Lung microvascular endothelial cell (primary cell): ENCODE measurements at places on chromosomes 3 and 15.

DNA sequence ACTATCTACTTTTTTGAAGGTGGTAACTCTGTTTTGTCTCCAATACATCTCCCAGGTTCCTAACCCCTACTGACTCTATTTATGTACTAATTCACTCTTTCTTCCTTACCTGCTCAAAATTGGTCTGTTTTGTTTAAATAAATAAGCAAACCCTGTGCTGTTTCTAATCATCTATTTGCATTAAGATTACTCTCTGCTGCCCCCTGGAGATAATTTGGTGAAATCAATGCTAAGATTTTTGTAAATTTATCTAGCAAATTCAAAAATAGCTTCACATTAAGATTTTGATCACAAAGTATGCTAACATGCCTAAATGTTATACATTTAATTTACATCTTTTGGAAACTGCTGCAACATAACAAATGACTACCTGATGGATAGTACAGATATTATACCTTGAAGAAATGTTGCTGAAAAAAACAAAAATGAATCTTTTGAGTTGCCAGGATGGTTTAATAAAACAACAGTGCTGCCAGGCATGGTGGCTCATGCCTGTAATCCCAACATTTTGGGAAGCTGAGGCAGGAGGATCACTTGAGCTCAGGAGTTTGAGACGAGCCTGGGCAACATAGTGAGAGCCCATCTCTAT, 4.4 kb upstream of the CD200R1 start:
- peak; percentile 54 for DNase-seq

DNA sequence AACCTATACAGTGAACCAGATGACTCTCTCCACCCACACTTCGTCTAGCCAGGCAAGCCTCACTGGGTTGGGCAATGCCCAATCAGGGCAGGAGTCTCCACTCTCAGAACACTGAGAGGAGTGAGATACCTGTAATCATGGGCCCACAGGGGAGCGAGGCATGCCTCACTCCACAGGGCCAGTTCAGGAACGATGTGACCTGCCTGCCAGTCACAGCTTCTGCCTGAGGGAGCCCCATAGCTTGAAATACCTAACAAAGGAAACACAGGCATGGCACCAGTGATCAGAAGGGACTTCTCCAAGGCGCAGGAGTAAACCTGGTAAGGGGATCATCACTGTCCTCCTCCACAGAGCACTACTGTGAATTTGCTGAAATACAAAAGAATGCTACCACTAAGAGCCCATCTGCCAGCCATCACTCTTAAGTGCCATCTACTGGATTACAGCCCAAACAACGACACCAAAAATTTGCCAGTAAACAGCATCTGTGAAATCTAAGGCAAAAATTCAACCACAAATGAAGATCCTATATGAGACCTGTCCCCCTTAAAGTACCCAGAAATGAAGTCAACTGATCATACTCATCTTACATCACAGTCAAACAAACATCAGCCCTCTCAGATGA, 689.9 kb upstream of the SEMA6D start:
- no peak for DNase-seq

DNA sequence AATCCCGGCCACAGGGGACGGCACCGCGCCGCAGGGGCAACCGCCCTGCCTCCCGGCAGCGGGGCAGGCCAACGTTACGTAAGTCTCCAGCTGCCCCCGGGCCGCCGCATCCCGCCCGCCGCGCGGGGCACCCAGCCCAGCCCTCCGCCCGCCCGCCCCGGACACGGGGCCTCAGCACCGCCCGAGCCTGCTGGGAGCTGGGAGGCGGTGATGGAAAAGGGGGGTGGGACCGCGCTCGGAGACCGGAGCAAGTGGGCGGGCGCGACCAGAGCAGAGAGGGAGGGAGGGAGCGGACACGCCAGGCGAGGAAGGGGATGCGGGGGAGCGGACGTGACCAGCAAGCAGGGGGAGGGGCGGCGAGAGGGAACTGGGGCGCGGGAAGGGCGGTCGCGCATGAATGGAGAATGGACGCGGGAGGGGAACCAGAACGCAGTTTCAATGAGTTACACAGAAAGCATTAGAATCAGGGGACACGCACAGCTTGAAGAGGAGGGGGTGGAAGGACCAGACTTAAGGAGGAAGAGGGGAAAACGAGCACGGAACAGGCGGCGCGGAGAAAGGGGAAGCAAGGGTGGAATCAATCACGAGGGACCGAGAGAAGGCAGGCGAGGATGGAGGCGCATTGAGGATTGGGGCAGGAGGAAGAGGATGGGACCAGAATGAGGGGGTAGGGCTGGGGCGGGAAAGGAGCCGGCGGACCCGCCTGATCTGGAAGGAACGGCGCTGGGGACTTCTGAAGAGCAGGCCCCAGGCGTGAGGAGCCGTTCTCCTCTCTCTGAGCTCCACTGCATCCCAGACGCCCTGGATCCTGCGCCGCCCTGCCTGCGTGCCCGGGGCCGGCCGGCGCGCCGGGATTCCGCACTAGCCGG, 559 bp downstream of the PKM start:
- DNase-seq: peak; percentile 90

- no peak for DNase-seq
Measured at GRCh38 chr15:75697523-75697922, 15.1 kb downstream of the CSPG4 start.

DNA sequence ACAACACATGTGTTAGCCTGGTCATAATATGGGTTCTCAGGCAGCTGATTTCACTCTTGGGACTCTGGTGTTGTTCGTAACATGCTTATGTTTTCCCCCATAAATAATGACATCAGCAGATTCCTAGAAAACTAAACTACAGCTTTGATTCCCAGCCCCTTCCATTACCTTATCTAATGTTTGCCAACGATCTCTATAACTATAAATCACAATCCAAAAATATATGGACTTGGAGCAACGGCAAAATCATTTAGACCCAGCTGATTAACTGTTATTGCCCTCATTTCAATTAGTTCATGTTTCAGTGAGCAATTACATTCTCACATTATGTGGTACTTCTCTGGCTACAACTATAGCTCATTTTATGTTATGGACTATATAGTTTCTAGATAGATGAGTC, 531.3 kb downstream of the MAGI1 start:
- DNase-seq: no peak
